ENCODE measurements at places on chromosomes 7 and 10.
A peak's percentile ranks its signal among the peaks of the same experiment; 100 is the strongest.

DNA sequence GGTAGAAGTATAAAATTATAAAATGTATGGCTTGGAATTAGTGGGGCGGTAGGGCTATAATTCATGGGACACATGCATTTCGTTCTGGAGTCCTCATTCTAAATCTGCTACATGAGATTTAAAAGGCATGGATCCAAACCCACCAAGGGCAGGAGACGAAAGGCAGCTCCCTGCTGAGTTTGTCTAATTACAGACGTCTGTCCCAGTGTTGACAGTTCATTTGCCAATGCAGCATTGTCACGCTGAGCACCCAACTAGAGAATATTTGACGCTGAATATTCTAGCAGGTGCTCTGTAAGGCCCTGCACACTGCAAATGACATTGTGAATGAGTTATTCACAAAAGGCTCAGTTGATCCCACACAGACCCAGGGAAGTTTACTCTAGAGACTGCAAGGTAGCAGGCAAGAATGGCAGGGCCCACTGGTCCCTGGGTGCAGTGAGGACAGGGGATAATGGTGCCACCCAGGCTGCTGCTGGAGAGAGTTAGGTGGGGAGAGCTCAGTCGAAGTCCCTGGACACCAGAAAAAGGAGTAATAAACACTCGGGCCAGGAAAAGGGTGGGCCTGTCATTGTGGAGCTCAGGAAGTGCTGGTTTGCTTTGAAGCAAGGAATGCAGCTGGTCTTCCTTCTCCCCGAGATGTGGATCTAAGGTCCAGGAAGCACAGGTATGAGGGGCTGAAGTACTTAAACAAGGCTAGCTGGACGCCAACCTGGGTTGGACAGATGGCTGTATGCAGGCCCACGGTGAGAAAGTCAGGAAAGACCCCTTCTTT, 75.0 kb upstream of the JCAD start:
- DNase-seq = no peak
- H3K27me3 ChIP-seq = no peaks in the 10 kb centered on the region
- no peaks in the 10 kb centered on the region for H3K36me3 ChIP-seq
- H3K27ac ChIP-seq = no peak overlapping the region
- H3K4me3 ChIP-seq = no peak overlapping the region

DNA sequence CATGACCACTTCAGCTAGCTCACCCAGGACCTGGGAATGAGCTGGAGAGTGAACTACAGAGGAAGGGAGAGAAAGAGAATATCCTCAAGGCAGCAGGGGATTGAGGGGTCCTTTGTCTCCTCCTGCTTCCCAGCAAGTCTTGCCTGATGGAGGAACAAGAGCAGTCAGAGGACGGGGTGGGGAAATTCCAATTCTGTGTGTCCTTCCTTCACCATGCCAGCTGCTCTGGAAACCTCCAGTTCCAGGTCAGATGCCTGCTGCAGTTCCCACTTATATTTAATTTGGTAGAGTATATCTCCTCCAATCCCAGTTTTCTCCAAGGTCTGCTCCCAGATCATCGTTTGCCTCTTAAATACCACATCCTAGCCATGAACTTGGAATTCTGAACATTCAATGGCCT, 21.4 kb upstream of the LEP start:
- H3K27ac ChIP-seq = no peak overlapping the region
- no peak overlapping the region for H3K4me3 ChIP-seq
- DNase-seq = no peak

- DNase-seq = no peak
- H3K36me3 ChIP-seq = no peaks in the 10 kb centered on the region
- H3K4me1 ChIP-seq = peaks cover 26% of the 10 kb centered on the region
- H3K27me3 ChIP-seq = no peaks in the 10 kb centered on the region
Observed at GRCh38 chr10:122281751-122282150, 10.7 kb downstream of the BTBD16 start.

GRCh38 chr7:150874401-150875198, 22.3 kb downstream of the AOC1 start:
- no peak for DNase-seq
- H3K27me3 ChIP-seq = peaks cover 21% of the 10 kb centered on the region
- H3K4me3 ChIP-seq = no peak overlapping the region
- no peak overlapping the region for H3K27ac ChIP-seq
- H3K36me3 ChIP-seq = no peaks in the 10 kb centered on the region
- H3K4me1 ChIP-seq = peaks cover 1% of the 10 kb centered on the region

DNA sequence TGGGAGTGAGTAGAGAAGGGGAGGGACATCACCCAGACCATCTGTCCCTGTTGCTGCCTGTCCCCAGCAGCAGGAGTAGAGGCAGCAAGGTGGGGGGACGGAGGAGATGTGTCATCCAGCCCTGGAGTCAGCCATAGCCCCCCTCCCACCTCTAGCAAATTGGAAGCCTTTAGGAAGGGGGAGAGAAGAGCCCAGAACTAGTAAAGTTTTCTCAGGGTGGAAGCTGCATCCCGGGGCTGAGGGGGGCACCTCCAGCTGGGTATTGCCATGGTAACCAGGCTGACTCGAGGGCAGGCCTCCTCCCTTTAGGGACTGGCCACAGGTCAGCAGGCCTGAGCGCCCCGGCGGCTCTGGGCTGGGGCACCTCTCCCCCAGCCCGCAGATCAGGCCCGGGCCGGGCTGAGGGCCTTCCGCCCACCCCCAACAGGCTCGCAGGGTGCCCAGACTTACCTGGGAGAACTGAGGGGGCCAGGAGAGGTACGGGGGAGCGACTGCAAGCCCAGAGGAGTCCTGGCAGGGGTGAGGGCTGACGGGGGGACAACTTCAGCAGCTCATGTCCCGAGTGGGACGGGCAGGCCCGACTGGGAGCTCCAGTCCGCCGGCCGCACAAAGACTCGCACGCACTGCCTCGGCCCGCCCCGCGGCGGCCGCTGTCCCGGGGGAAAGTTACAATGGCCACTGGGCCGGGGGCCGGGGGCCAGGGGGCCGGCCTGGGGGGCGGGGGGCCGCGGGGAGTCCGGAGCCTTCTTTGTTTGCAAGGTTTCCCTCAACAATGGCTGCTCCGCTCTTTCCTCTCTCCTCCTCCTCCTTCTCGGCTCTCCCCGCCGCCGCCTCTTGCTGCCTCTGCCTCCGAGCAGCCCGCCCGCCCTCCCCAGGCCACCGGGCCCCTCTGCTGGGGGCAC, 6.0 kb downstream of the LDB1 start:
- peak overlapping the region; percentile 84 for H3K4me3 ChIP-seq
- peak; percentile 55 for DNase-seq
- peak overlapping the region; percentile 66 for H3K27ac ChIP-seq
- H3K36me3 ChIP-seq = peaks cover 28% of the 10 kb centered on the region
- no peaks in the 10 kb centered on the region for H3K27me3 ChIP-seq

- H3K27me3 ChIP-seq = no peaks in the 10 kb centered on the region
- H3K27ac ChIP-seq = peak overlapping the region; percentile 84
- peaks cover 7% of the 10 kb centered on the region for H3K36me3 ChIP-seq
- H3K4me1 ChIP-seq = peaks cover 13% of the 10 kb centered on the region
- DNase-seq = peak; percentile 28
Observed at GRCh38 chr7:27097686-27098577, 2.1 kb upstream of the HOXA1 start.

- DNase-seq = peak; percentile 69
- H3K27me3 ChIP-seq = no peaks in the 10 kb centered on the region
- H3K4me1 ChIP-seq = no peaks in the 10 kb centered on the region
- no peak overlapping the region for H3K27ac ChIP-seq
- H3K36me3 ChIP-seq = no peaks in the 10 kb centered on the region
- no peak overlapping the region for H3K4me3 ChIP-seq
Observed at GRCh38 chr10:5442065-5442989, 30.0 kb downstream of the NET1 start.

- H3K27me3 ChIP-seq = no peaks in the 10 kb centered on the region
- no peaks in the 10 kb centered on the region for H3K4me1 ChIP-seq
- H3K4me3 ChIP-seq = no peak overlapping the region
- H3K36me3 ChIP-seq = no peaks in the 10 kb centered on the region
- peak; percentile 84 for DNase-seq
Observed at GRCh38 chr10:35194906-35195305, 68.3 kb downstream of the CREM start.

- peak; percentile 66 for DNase-seq
Observed at GRCh38 chr7:69399401-69399800, 198.9 kb upstream of the AUTS2 start.

- H3K27ac ChIP-seq = no peak overlapping the region
- H3K4me1 ChIP-seq = peaks cover 18% of the 10 kb centered on the region
- H3K4me3 ChIP-seq = no peak overlapping the region
- no peaks in the 10 kb centered on the region for H3K27me3 ChIP-seq
Observed at GRCh38 chr7:41881331-41882130, 178.6 kb upstream of the INHBA start.

GRCh38 chr7:64559206-64559605, 3.7 kb downstream of the ZNF680 start:
- no peaks in the 10 kb centered on the region for H3K27me3 ChIP-seq
- peak overlapping the region; percentile 53 for H3K4me3 ChIP-seq
- no peak overlapping the region for H3K27ac ChIP-seq

GRCh38 chr7:45716380-45717203, 142.4 kb downstream of the ADCY1 start:
- DNase-seq = no peak
- no peak overlapping the region for H3K4me3 ChIP-seq
- peaks cover 3% of the 10 kb centered on the region for H3K36me3 ChIP-seq
- H3K4me1 ChIP-seq = peaks cover 10% of the 10 kb centered on the region

- DNase-seq = no peak
- H3K27me3 ChIP-seq = peaks cover 12% of the 10 kb centered on the region
- H3K27ac ChIP-seq = no peak overlapping the region
- no peaks in the 10 kb centered on the region for H3K36me3 ChIP-seq
Observed at GRCh38 chr7:140229101-140229525, 52.3 kb upstream of the KDM7A start.

GRCh38 chr7:51785171-51785570, 468.6 kb upstream of the COBL start:
- DNase-seq = no peak
- H3K4me3 ChIP-seq = no peak overlapping the region
- no peaks in the 10 kb centered on the region for H3K27me3 ChIP-seq
- H3K4me1 ChIP-seq = no peaks in the 10 kb centered on the region
- no peak overlapping the region for H3K27ac ChIP-seq
- H3K36me3 ChIP-seq = no peaks in the 10 kb centered on the region

DNA sequence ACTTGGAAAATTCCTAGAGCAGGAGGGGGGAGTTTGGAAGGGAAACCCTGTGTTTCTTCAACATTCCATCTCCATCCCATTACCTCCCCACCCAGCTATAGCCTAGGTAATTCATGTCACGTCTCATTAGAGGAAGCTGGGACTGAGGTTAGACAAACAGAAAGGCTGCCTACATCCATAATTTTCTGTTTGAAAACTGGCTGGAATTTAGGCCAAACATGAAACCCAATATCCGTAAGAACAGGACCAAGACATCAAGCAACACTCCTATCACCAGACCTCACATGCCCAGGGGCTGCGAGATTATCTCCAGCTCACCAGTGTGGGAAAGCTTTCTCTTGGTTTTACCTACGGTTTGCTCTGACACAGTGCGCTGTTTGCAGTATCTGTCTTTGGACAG, 316.3 kb downstream of the FRMD4A start:
- H3K36me3 ChIP-seq = no peaks in the 10 kb centered on the region
- no peaks in the 10 kb centered on the region for H3K4me1 ChIP-seq
- H3K27ac ChIP-seq = no peak overlapping the region
- DNase-seq = no peak

DNA sequence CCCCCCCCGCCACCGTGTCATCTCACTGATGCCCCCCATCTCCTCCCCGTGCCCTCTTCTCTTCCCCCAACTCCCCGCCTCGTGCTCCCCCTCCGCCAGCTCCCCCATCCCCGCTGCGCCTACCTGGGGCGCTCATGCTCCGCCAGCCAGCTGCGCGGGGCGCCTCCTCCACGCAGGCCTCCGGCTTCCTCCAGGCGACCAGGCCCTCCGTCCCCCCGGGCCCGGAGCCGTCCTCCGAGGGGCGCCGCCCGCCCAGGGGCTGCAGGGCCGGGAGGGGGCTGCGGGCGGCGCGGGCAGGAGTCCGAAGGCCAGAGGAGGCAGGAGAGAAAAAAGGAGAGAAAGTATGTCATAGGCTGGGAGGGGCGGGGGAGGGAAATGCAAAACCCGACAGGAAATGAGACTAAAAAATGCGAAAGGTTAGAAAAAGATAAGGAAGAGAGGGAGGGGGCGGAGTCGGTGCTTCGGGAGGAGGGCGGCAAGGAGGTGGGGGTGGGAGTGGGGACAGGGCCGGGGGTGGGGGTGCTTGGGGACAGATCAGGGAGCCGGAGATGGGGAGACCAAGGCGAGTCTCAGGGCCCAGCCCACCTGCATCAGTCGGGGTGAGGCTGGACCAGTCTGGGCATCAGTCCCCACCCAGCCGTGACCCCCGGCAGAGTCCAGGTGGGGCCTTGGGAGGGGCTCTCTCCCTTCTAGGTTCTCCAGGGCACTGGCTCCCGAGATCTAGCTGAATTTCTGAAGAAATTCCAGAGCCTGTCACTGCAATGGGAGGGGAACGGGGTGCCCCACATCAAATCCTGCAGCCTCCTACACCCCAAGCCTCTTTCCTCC, at the start of gene CARD11:
CARD11 (minus strand) TSS at position 324 of the 828 bp plus-strand sequence. CDS start 85,361 bp downstream, outside the sequence.
- H3K36me3 ChIP-seq = no peaks in the 10 kb centered on the region
- no peak within 1 kb of the TSS for H3K27ac ChIP-seq
- peaks cover 11% of the 10 kb centered on the region for H3K4me1 ChIP-seq
- DNase-seq = no peak
- H3K27me3 ChIP-seq = peaks cover 16% of the 10 kb centered on the region
- no peak within 1 kb of the TSS for H3K4me3 ChIP-seq

All from mesenchymal stem cell (in vitro differentiated cells and primary cell).